CMK (cell line): ENCODE measurements at places on chromosomes 5 and 9.

GRCh38 chr9:90640361-90640760 lies 2.3 kb downstream of the DIRAS2 start:
- DNase-seq = no peak

GRCh38 chr5:149549461-149550267 lies 1.6 kb downstream of the CSNK1A1 start:
- DNase-seq = no peak

DNA sequence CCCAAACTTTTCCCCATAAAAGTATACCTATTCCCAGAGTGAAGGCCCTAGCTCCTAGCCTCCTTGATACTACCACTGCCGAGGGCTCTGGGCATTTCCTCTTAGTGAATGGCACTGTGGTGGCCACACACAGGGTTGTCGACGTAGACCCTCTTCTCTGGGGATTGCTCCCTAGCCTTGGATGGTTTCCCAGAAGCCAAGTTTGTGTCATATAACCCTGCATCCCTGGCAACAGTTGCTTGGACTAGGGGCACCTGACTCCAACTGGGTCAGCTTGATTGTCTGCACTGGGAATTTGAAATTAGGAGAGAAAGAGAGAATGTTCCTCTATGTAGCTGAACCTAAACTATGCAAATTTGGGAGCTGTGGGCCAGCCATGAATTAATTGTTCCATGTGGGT lies 32.3 kb upstream of the KIF2A start:
- DNase-seq = no peak

GRCh38 chr5:179137016-179137642 lies 77.0 kb downstream of the ZNF354C start:
- no peak for DNase-seq

DNA sequence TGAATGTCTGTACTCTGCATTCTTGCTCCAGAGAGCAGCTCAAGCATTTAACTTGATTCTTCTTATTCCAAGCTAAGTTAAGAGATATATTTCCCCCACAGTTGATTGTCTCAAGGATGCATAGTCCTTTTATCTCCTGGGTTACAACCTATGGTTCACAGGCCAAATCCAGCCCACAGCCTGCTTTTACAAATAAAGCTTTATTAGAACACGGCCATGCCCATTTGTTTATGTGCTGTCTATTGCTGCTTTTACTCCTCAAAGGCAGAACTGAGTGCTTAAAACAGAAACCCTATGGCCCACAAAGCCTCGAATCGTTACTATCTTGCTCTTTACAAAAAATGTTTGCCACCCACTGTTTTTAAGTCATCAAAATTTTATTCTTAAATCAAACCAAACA lies 25.8 kb downstream of the TBC1D2 start:
- no peak for DNase-seq

GRCh38 chr5:122429545-122430318 lies 117.7 kb downstream of the SNCAIP start:
- DNase-seq = no peak

- peak; percentile 84 for DNase-seq
Observed at GRCh38 chr9:128911529-128912035, 9.2 kb upstream of the PHYHD1 start.

DNA sequence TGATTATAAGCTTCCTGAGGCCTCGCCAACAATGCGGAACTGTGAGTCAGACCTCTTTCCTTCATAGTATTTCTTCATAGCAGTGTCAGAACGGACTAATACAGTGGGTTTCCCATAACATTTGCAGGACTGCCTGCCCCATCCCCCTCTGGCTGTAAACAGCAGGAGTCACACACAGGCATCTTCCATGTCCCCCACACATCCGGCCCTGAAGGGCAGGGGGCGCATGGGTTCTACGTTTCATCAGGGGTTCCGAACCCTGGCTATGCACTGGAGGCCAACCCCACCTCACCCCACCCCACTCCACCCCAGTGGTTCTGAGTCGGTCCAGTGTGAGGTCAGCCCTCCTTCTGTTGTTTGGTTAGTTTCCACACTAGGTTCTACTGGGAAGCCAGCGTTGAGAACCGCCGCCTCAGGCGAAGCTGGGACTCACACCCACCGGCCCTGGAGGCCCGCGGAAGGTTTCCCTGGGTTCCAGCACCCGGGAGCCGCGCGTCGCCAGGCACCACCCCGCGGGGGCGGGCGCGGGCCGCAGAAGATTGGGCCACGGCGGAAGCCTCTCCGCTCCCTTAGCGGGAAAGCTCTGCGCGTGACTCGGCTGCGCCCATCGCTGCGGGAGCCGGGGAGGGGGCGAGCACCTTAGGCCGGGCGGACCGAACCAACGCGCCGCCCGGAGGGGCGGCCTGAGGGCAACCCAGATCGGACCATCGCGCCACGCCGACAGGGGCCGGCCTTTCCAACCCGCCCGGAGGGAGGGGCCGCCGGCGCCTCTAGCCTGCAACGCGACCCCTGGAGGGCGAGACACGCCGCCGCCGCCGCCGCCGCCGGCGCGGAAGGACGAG lies at the start of gene RUSC2:
TSS of gene RUSC2 (plus strand) at position 799 of the 842 bp plus-strand sequence. CDS start 56,411 bp downstream, outside the sequence.
- no peak for DNase-seq
